CD4-positive, alpha-beta T cell treated with Interleukin-12 subunit alpha and Interleukin-12 subunit beta, for 1 hour (primary cell): ENCODE measurements at places on chromosomes 4 and X.

DNA sequence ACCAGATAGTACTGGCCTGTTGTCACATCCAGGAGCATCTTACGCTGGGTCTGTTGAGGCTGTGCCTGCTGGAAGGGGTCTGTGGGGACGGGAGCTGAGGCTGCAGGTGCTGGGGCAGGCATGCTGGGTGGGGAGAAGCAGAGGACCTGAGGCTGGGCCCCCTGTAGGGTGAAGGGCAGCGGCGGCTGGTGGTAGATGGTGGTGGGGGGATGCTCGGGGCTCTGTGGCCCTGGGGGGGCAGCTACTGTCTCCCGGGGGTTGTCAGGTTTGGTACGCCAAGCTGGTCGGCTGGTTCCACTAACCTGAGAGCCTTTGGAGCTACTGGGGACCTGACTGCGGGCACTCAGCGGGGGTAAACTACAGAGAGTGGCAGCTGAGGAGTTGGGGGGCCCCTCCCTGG, 7.8 kb downstream of the C4orf54 start:
- no peak for DNase-seq

DNA sequence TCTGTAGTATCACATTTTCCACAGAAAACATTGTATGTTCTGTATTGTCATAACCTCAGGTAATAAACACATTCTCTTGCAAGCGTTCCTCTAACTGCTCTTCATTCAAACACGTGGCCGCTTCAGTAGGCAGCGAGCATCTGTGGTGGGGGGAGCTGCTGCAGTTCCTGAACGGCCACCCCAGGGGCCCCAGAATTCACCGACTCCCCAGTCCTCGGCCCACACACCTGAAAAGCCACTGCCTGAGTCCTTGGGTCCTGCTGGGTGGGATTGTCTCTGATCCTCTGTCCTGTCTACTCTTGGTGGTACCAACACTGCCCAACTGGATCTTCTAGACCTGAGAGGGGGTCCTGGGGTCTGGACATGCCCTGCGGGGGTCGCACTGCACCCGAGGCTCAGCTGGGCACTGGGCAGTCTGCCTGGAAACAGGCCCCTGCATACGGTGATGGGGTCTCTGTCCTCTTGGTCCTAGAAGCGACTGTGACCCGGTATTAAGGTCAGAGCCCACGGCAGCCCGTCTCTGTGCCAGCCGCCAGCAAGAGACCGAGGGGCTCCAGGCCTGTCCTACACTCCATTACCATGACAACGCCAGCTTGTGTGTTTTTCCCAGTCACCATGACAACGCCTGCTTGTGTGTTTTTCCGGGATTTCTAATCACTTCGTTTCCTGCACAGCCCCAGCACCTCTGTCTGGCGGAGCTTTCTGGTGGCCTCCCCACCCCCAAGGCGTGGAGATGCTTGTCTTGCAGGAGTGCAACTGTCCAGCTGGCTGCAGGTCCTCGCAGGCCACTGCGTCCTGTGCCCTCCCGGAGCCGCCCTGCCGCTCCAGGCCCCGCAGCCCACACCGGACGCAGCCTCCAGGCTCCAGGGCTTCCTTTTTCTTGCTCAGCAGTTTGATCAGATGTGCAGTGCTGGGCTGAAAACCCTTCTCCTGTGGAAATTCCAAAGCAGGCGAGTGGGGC, 16.0 kb downstream of the CTBP1 start:
- no peak for DNase-seq

- DNase-seq = no peak
Observed at GRCh38 chr4:145494666-145495270, 13.1 kb downstream of the SMAD1 start.

GRCh38 chr4:127469959-127470809, 162.6 kb upstream of the INTU start:
- no peak for DNase-seq

- DNase-seq = no peak
Observed at GRCh38 chrX:6505960-6506359, 29.0 kb downstream of the VCX3A start.

GRCh38 chr4:163194593-163194992, 27.9 kb upstream of the NAF1 start:
- no peak for DNase-seq

DNA sequence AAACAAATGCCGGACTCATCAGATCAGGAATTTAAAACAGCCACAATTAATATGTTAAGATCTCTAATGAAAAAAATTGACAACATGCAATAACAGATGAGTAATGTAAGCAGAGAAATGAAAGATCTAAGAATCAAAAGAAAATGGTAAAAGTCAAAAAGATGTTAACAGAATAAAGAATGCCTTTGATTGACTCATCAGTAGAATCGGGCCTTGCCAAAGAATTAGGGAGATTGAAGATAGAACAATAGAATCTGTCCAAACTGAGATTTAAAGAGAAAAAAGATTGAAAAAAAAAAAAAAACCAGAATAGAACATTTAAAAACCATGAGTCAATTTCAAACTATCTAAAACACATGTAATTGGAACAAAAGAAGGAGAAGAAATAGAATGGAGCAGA, 25.9 kb upstream of the GUCY1A1 start:
- no peak for DNase-seq
